ENCODE measurements at places on chromosomes 3 and 15.

DNA sequence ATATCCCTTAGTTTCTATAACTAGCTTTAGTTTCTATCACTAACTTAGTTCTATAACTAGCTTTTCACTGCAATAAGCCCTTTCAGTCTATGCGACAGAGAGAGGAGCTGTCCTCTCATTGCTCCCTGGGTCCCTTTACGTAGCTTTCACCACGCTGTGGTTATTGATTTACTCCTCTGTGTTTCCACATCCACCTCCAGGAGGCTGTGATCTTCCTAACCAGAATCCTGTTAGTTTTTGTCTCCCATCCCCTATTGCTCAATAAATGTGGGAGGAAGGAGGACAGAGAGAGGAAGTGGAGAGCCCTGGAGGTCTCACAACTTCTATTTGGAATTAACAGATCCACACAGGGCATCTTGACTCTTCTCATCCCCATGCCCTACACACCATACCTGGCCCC is 1036.1 kb downstream of the MCTP2 start:
- DNase-seq: no peak

GRCh38 chr15:77430213-77430612 is 9.5 kb downstream of the HMG20A start:
- no peak for DNase-seq

- no peak for DNase-seq
Measured at GRCh38 chr15:46795685-46796084, 921.6 kb upstream of the SEMA6D start.

- DNase-seq: no peak
Measured at GRCh38 chr3:180875124-180875698, 37.3 kb upstream of the FXR1 start.

DNA sequence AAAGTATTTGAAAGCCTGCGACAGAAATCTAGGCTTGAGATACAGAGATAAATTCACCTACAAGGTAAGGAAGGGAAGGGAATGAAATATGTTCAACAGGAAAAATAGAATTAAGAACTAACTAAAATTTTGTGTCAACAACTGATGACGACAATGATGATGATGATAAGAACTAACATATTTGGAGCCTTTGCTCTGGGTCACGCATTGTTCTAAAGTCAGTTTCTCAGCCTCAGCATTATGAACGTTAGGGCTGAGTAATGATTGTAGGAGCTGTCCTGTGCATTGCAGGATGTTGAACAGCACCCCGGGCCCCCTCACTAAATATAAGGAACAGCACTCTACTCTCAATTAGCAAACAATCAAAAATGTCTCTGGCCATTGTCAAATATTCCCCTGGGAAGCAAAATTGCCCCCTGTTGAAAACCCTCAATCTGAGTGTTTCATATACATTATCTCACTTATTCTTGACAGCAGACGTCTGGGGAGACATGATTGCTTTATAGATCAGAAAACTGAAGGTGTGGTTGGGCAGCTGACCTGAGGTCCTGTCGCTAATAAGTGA is 88.5 kb downstream of the ERC2 start:
- DNase-seq: no peak

DNA sequence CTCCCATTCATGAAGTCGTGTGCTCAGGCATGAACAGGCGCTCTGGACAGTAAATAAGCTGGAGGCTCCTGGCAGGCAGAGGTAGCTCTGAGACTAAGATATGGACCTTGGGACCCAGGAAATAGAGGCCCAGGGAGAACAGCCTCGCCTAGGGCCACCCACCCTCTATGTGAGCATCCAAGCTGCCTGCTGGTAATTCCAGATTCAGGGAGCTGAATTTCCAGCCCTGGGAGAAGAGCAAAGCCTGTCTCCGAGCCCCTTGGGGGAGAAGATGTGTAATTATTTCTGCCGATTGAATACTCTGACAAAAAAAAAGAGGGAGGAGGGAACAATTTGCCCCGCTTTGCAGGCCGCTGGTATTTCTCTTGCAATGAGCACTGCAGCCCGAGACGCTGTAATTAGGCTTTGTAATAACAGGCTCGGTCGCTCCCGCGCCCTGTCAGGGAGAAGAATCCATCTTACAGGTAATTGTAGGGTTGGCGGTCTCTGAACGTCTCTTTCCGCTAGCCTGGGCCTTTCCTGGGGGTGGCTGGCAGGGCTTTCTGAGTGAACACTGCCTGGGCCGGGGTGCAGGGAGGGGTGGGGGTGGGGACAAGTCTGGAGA is 131.5 kb downstream of the WNT7A start:
- DNase-seq: no peak

- DNase-seq: no peak
Measured at GRCh38 chr3:138450704-138451424, 16.4 kb downstream of the ESYT3 start.

- no peak for DNase-seq
Measured at GRCh38 chr3:18216996-18217395, 208.1 kb downstream of the SATB1 start.

DNA sequence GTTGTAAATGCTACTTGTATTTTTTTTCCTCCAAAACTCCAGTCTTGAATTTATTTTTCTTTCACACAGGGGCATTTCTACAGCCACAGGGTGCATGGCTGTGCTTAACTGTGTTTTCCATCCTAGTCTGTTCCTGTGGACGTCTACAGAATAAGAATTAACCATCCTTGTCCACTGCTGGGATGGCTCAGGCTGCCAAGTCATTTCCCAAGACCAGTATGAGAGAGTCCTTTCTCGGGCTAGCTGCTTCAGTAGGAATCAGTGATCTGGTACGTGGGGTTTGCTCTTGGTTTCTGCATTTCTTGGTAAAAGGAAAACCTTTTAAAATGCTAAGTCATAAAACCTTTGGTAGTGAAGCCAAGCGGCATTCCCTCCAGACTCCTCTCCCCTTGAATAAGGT is 29.8 kb downstream of the CHDH start:
- no peak for DNase-seq

DNA sequence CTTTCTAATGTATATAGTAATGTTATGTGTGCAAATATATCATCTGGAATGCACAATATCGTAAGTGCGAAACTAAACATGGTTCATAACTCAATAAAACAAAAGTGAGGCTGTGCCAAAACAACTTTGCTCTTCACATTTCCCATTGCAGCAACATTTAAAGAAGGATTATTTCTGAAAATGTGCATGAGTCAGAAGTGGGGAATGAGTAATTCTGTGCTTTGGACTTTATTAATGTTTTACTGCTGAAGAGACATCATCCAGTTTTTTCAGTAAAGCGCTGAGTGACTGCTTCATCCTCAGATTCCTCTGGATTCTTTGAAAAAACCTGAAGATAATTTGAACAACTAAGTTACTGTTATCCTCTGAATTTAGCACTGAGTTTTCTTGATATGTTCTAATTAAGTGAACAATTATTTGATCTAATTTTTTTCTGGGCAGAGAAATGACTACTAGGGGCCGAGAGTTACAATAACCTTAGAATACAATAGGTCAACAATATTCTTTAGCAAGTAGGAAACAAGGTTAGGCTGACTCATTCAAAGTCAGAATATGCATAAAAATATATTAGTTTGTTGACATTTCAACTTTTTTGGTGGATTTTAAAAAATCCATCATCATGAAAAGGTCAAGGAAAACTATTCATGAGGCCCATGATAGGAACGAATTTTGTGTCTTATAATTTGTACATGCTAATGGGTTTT is 20.0 kb upstream of the PLCL2 start:
- DNase-seq: no peak

DNA sequence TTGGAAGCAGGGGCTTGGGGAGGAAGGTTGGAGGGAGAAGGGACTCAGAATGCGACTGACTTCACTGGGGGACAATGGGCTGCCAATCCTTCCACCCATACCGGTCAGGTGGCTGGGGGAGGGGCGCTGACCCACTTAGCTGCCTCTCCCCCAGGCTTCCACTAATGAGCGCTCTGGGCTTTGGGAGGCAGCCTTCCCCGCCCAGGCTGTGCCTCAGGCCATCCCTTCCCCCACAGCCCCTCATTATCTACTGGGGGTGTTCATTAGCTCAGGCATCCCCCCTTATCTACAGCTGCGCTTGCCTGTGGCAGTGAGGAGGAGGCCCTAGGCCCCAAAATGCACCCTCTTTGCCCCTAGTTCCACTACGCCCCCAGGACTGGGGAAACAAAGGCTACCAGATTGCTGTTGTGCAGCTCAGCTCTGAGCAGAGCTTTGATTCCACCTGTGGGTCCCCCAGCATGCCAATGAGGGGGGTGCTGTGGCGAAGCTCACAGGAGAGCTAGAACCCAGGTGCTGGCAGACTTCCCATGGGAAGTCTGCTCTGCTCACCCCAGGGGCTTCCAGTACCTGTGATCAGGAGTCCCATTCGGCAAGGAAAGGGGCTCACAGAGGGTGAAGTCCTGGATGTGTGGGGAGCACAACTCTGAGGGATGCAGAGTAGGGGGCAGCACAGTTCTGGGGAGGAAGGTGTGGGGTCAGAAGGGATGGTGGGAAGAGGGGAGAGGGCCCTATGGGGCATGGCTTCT is 29.4 kb upstream of the SEMA3F start:
- no peak for DNase-seq

- DNase-seq: no peak
Measured at GRCh38 chr3:68757157-68757556, 175.2 kb downstream of the TAFA4 start.

DNA sequence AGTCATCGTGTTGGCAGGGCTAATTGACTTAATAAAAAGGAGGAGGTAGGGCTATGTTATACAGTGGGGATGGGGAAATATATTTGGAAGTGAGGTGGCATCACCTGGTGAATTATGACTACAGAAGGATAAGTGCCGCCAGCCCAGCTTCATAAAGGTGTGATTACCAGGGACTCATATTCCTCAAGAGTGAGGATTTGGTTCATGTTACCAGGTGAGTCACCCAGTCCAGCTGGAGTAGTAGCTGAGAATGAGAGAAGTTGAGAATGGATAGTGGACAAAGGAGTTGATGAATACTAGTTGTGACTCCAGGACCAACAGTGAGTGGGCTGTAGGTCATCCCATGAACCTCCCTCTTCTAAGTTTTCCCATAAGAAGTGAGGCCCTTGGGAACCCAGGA is 143.0 kb upstream of the GALNT15 start:
- DNase-seq: no peak
